EH (cell line): ENCODE measurements at places on chromosomes 11 and 22.

DNA sequence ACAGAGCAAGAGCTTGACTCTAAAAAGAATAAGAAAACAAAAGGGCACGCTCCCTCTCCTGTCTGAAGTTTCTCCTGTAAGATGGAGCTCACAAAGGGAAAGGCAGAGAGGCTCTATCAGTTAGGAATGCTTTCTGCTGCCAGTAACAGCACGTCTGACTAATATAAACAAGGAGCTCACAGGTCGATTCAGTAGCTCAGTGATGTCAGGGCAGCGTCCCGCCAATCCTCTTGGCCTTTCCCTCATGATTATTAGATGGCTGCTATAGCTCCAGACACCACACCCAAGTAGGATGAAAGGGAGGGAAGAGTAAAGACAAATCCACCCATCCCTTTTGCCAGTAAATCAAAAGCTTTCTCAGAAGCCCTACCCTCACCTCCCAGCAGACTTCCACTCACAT, 51.3 kb upstream of the HMGXB4 start:
- peak; percentile 37 for DNase-seq

GRCh38 chr22:22079404-22080148, 97.0 kb upstream of the TOP3B start:
- no peak for DNase-seq

DNA sequence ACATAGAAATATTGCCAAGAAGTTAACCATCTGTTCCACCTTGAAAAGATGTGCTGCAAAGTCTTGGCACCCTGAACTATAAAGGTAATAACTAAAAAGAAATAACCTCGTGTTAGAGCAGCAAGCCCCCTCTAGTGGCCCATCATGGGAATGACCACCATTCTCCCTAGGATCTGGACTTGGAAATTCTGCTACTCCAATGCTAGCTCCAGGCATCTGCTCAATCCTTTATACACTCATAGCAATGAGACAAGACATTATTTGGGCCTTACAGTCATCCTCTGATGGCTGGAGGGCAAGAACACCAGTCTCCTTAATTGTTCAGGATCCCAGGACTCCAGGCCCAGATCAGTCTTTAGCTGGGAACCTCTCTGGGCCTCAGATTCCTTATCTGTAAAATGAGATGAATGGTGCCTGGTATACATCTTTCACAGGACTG, 76.0 kb downstream of the CWC15 start:
- DNase-seq = peak; percentile 59

- no peak for DNase-seq
These were observed 92.3 kb upstream of the B3GAT1 start for GRCh38 chr11:134504146-134504905.

DNA sequence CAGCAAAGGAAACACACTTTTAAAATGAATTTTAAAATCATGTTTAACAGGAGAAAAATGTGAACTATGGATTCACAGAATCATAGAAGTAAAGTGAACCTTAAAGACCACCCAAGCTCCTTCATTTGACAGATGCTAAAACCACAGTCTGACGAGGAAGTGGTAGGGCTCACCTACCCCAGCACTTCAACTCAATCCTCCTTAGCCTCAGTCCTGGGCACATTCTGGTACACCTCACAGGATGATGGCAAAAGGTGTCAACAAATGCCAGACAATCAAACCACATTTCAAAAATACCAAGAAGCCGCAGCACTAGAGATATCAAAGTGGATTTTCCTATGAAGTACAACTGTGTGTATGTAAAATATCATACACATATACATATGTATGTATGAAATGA, 43.1 kb downstream of the PITPNB start:
- no peak for DNase-seq

- peak; percentile 81 for DNase-seq
These were observed 262.0 kb upstream of the PITPNB start for GRCh38 chr22:28180804-28181731.

DNA sequence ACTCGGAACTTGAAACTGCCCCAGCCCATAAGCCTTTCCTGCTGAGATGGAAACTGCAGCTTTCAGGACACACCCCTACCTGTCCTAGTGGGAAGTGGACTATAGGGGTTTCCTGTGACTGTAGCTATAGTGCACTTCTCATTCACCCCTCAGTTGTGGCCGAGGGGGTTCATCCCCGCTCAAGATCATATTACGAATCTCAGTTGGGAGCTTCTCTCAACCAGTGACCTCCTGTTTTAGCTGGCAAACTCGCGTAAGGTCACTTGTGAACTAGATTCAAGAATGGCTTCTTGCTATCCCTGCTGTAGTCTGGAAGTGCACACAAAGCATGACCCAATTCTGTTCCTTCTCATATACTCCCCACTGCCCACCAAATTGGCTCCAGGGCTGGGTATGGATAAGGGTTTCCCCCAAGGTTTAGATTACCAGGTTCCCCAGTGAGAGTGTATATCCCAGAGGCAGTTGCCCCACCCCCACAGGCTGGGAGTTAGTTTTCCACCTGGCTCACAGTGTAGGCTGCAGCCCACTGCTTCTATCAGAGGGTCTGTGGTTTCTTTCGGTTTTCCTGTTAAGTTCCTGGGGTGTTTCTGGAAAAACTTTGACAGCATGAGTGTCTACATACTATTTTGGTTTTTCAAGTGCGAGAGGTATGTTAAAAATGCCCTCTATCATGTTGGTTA, 812.9 kb downstream of the JRKL start:
- no peak for DNase-seq

DNA sequence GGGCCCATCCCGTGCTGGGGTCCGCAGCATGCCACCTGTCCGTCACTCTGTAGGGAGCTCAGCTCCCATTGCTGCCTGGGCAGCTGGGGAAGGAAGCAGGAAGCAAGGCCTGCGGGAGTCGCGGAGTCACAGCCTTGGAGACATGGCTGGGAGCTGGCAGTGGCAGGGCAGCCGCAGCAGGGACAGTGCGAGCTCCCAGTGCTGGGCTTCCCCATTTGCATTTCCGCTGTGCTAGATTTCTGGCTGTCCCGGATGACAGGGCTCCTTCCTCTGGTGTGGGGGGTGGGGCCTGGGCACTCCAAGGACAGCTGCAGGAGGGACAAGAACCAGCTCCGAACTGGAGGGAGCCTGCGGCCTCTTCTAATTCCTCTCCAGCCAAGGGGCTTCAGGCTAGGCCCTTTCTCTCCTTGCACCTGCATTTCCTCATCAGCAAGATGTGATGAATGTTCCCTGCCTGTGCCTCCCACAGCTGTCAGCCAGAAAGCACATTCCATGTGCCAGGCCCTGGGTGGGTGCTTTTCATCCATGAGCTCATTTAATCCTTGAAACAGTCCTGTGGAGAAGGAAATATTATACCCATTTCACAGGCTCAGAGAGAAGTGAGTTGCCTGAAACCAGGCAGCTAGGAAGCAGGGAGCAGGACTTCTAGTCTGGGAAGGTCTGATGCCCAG, 48.0 kb downstream of the MYO7A start:
- peak; percentile 25 for DNase-seq

DNA sequence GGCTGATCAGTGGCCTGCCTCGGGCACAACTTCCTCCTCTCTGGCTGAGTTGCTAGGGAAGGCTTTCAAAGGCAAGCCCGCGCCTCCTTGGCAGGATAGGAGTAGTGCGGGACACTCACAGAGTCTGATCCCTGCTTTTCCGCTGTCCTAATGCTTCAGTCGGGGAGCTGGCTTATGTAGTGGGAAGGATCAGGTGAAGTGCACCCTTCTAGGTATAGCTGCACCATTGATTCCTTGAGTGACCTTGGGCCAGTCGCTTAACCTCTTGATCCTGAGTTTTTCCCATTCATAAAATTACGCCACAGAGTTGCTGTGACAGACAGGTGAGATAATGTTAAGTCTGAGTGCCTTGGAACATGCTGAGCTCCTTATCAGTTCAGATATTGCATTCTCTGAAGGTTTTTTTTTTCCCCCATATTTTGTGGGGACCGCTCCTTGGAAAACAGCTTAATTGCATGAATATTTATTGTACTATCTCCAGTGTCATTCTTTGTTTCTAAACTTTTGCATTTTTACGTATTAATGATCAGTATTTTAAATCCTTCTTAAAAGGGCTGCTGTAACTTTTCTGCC, 961 bp downstream of the IPO7 start:
- no peak for DNase-seq

GRCh38 chr11:134819041-134819440, 407.0 kb upstream of the B3GAT1 start:
- DNase-seq = no peak

GRCh38 chr22:49263101-49263500, 564.6 kb downstream of the BRD1 start:
- no peak for DNase-seq

GRCh38 chr11:2777871-2778629, 78.3 kb upstream of the KCNQ1OT1 start:
- no peak for DNase-seq

GRCh38 chr11:26896719-26897118, 97.2 kb upstream of the FIBIN start:
- DNase-seq = peak; percentile 45

DNA sequence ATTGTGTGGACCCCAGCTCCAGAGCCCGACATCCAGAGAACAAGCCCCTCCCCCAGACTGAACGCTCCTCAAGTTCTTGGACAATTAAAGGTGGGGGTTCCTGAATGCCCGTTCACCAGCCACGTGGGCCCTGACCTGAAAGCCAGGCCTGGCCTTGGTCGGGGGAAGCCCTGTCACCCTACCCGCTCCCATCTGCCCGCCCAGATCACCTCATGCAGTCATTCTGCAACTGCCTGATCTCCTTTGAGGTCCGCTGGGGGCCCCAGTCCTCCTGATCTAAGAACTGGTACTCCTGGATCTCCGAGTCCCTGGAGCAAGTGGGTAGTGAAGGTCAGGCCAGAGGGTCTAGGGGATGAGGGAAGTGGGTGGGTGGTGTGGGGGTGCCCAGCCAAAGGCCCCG, 9.1 kb upstream of the NAALADL1 start:
- DNase-seq = no peak

GRCh38 chr11:69444381-69445130, 36.9 kb upstream of the LINC01488 start:
- DNase-seq = peak; percentile 89

- peak; percentile 21 for DNase-seq
These were observed 2.2 kb upstream of the RFPL2 start for GRCh38 chr22:32206774-32207758.

- DNase-seq = peak; percentile 43
These were observed 5.5 kb downstream of the B3GNT6 start for GRCh38 chr11:77039491-77040400.

DNA sequence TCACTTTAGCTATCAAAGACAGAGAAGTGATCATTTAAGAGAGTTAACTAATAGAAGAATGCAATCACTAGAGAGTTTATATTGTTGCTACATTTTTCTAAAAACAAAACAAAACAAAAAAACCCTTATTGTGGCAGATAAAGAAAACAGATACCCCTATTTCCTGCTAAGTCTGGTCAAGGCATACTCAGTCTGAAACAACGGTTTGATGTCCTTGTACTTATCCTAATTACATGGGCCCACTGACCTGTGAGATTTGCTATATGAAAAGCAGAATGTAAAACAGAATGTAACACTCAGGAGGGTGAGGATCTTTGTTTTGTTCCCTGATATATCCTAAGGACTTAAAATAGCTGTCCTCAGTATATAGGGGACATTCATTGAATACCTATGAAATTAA, 24.6 kb downstream of the MAML2 start:
- no peak for DNase-seq

GRCh38 chr11:110086892-110087309, 6.3 kb upstream of the ZC3H12C start:
- DNase-seq = peak; percentile 79

DNA sequence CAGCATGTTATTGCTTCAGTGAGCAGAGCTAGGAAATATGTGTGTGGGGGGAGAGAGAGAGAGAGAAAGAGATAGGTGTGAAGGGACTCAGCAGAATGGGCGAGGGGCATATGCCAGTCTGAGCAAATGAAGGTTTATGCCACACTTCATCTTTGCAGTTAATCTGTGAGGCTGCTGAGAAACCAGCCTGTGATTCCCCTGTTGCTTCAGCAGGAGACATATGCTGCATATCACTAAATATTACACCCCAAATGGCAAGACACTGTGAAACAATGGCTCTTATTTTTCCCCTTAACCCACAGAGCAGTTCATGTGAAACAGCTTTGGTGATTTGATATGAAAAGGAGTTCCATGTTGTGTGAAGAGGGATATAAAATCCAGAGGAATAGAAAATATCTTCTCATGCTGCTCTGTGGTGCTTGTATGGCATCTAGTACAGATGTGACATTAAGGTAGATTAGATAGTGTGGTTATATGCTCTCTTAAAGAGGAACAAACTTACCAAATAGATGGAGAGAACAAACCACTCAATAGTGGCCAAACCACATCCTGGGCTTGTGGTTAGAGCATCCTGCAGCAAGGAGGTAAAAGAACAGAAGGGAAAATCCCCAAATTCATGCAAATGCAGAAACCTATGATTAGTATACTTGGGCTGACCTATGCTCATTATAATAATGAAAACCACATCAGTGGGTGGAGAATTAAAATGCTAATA, 864.2 kb downstream of the FAM181B start:
- no peak for DNase-seq

GRCh38 chr11:2577031-2577990, 122.5 kb downstream of the KCNQ1OT1 start:
- DNase-seq = no peak

GRCh38 chr11:11755871-11756270, 85.9 kb upstream of the USP47 start:
- no peak for DNase-seq

DNA sequence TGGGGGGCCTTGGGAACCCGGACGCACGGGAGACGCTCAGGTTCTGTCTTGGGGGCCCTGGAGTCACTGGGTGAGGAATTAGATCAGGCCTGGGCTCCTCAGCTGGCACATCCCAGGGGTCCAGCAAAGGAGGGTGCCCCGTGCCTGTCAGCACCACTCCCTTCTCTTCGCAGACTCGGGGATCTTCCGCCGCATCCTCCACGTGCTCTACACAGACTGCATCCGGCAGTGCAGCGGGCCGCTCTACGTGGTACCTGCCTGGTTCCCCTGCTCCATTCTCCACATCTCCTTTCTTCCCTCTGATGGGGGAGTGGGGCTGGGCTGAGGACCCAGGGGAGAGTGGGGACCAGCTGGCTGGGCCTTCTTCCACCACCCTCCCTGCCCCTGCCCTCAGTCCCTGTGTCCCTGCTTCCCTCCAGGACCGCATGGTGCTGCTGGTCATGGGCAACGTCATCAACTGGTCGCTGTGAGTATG, 6.7 kb upstream of the TAGLN start:
- DNase-seq = no peak

DNA sequence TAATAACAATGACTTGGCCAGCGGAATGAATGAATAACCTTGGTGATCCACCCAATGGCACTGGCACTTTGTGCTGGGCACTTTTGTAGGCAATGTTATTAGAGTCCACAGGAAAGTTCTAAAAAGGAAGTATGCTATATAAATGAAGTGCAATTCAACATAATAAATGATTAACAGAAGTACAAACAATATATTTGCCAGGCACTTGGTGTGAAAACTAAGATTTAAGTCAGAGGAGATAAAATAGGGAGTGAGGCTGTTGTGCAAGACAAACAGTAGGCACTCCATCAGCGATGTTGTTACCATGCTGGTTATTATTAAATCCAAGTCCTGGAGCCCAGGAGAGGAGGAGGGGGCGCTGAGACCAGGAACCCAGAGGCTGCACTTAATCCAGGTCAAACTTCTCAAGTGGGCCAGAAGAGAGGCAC, 173.8 kb downstream of the LARGE1 start:
- no peak for DNase-seq

- peak; percentile 65 for DNase-seq
These were observed 6.6 kb downstream of the HOATZ start for GRCh38 chr11:111521135-111521534.

- peak; percentile 54 for DNase-seq
These were observed 521 bp downstream of the PES1 start for GRCh38 chr22:30591191-30591587.

- DNase-seq = peak; percentile 59
These were observed 36.1 kb downstream of the CCDC90B start for GRCh38 chr11:83249972-83250593.

- no peak for DNase-seq
These were observed 29.9 kb downstream of the SFI1 start for GRCh38 chr22:31526270-31526669.
